ENCODE measurements at places on chromosomes 6 and 20. TPM values are rescaled to one million over a fixed set of nuclear protein-coding genes. Genes with fewer than 3 reads are reported as not detected.

DNA sequence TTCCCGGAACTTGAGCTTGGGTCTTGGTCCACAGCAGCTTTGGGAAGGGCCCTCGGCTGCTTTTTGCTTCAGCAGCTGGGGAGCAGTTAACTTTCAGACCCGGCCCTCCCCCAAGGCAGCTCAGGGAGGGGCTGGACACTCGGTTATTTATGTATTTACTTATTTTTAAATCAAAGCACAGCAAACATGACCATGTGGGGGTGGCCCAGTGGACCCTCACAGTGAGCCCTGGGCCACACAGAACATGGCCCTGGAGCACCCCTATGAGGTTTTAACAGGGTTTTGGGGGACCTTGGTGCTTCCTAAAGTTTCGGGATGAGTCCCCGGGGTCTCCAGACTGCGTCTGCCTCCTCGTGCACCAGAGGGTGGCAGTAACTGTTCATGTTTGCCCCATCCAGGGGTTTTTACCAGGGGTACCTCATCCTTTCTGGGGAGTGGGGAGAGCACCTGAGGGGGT lies 26.6 kb upstream of the NPBWR2 start:
- peaks cover 9% of the 10 kb centered on the region for H3K4me1 ChIP-seq
- no peak overlapping the region for H3K27ac ChIP-seq
- no peak for DNase-seq
- peaks cover 54% of the 10 kb centered on the region for H3K27me3 ChIP-seq
- no peak overlapping the region for H3K4me3 ChIP-seq

GRCh38 chr6:20918868-20919267 lies 384.6 kb downstream of the CDKAL1 start:
- no peaks in the 10 kb centered on the region for H3K27me3 ChIP-seq
- no peaks in the 10 kb centered on the region for H3K36me3 ChIP-seq
- no peak overlapping the region for H3K27ac ChIP-seq
- DNase-seq, result no peak
- peaks cover 21% of the 10 kb centered on the region for H3K4me1 ChIP-seq

DNA sequence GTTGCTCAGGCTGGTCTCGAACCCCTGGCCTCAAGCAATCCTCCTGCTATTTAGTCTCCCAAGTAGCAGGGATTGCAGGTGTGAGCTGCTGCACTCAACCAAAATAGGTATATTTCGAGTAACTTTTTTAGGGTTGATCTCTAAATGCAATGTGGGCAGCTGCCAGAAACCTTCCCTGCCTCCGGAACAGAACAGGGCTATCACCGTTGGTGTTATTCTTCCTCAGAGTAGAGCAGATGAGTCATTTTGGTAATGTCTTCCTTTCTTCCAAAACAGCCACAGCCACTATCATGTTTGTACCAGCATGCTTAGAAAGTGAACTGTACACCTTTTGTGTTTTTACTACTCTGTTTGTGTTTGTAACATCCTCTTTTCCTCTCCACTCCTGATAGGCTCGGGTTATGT lies 44.1 kb downstream of the SNX9 start:
- H3K27ac ChIP-seq, result no peak overlapping the region
- DNase-seq, result no peak
- no peaks in the 10 kb centered on the region for H3K36me3 ChIP-seq
- no peaks in the 10 kb centered on the region for H3K27me3 ChIP-seq
- no peak overlapping the region for H3K4me3 ChIP-seq

EYA4 gene
- total RNA-seq, result 38.8 TPM

GRCh38 chr6:5905431-5906339 lies 101.0 kb downstream of the NRN1 start:
- DNase-seq, result no peak
- no peaks in the 10 kb centered on the region for H3K27me3 ChIP-seq
- H3K4me3 ChIP-seq, result no peak overlapping the region
- H3K36me3 ChIP-seq, result no peaks in the 10 kb centered on the region
- no peaks in the 10 kb centered on the region for H3K4me1 ChIP-seq

DNA sequence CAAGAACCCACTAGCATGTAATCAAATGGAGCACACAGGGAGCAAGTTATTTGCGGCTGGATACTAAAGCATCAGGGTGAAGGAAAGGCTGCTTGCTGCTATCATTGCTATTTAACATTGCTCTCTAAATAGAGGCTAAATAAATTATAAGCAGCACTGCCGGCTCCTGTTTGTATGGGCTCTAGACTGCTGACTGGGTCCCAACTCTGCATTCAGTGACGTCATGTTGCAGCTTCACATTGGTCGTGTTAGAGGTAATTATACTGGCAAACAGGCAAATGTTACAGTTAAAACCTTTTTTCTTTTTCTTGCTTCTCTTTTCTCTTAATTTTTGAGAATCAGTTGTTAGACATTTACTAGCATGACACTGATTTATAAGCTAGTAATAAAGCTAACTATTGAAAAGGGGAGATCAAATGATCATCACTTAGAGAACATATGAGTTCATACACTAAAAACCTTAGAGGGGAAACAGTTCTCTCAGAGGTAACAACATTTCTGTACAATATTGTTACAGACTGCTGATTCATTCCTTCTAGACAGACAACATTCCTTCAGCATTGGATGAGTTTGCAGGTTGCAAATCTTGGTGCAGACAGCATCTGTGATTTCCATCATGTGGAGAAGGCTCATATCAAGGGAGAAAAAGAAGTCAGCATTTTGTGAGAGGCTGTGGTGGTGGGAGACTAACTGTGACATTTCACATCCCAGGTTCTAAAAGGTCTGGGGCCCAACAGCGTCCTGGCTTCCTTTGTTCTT lies 15.9 kb downstream of the RFPL4B start:
- no peaks in the 10 kb centered on the region for H3K4me1 ChIP-seq
- H3K36me3 ChIP-seq, result no peaks in the 10 kb centered on the region
- no peak overlapping the region for H3K4me3 ChIP-seq
- H3K27me3 ChIP-seq, result no peaks in the 10 kb centered on the region
- H3K27ac ChIP-seq, result no peak overlapping the region

DNA sequence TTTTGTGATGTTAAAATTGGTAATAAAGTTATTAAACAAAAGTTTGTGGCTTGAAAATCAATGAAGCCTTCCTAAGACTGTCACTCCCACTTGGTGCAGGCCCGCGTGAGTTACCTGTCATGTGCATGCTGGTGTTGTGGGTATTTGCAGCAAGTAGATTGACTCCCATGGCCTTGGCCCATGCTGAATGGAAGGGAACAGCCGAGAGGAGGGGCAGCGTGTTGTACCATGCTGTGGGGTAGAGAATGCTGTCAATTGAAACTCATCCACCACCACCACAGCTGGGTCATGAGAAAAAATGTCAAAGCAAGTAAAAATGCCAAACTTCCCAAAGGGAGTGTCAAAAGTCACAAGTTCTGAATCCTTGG lies 12.7 kb upstream of the VNN1 start:
- H3K36me3 ChIP-seq, result peaks cover 6% of the 10 kb centered on the region
- peaks cover 27% of the 10 kb centered on the region for H3K4me1 ChIP-seq
- no peak for DNase-seq
- H3K4me3 ChIP-seq, result no peak overlapping the region
- no peaks in the 10 kb centered on the region for H3K27me3 ChIP-seq

DNA sequence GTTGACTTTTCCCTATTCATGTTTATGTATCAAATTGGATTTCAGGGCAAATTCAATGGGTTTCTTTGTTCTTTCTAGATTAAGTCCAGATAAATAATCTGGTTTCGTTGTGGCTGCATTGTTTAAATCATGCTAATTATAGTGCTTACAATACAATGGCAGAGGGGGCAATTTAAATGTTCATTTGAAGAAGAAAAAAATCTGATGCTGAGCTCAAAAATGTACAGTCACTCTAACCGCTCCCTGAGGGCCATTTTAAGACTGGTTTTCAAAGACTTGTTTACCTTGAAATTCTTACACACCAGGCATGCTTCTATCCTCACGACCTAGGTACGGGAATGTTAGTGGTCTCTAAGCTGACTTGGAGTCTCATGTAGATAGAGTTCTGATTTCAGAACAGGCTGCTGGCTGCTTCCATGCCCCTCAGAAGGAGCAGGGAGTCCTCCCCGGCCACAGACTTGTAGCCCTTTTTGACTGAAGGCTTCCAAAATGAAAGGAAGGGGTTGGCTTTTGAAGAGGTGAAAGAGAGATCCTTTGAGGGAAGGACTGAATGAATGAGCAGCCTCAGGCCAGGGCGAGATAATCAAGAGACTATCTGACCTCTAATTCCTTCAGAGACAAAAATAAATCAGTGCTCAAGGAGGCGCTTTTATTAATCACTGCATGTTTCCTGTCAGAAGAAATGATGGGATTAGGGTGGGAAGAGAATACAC lies 86.1 kb upstream of the ZNF217 start:
- DNase-seq, result no peak
- peak overlapping the region; percentile 70 for H3K27ac ChIP-seq
- no peaks in the 10 kb centered on the region for H3K27me3 ChIP-seq
- no peak overlapping the region for H3K4me3 ChIP-seq
- H3K36me3 ChIP-seq, result peaks cover 4% of the 10 kb centered on the region
- peaks cover 41% of the 10 kb centered on the region for H3K4me1 ChIP-seq

SCUBE3 gene
- total RNA-seq, result 0.47 TPM

GRCh38 chr6:134373993-134374392 lies 56.1 kb upstream of the SGK1 start:
- no peak overlapping the region for H3K4me3 ChIP-seq
- DNase-seq, result no peak
- no peaks in the 10 kb centered on the region for H3K27me3 ChIP-seq

GRCh38 chr6:157513004-157513603 lies 132.1 kb downstream of the ZDHHC14 start:
- no peaks in the 10 kb centered on the region for H3K27me3 ChIP-seq
- peaks cover 4% of the 10 kb centered on the region for H3K36me3 ChIP-seq
- H3K27ac ChIP-seq, result no peak overlapping the region
- no peak for DNase-seq

CST7 gene
- not detected for total RNA-seq

DNA sequence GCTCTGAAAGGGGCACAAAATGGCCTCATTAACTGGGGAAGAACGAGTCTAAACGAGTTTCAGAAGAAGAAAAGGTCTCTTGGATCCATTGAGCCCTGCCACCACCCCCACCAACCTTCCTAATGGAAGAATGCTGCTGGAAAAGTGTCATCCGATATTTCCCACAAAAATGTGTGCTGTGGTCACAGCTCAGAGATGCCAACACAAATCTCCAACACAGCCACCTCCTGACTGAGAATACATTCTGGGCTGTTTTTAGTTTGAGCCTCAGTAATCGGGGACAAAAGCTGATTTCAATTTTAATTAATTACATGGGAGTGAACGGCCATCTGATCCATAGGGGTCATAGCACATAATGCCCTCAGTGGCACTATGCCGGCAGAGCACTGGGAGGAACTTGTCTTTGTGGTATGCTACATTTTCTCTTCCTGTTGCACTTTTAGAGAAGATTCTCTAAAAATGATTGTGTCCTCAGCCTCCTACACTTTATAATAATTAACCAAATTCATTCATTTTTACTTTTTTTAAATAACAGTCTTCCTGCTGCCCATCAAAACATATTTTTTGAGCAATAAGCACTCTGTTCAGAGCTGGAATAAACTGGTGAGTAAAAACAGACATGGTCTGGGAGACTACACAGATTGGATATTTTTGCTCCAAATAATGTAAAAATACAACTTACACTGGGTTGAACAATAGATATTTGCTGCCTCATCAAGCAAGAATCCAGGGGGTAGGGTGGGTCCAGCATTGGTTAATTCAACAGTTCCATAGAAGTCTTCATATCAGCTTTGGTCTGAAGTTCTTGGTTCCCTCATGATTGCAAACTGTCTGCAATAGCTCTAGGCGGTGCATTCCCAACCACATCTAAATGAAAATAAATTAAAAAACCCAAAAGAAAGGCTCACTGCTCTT lies 143.6 kb upstream of the TMEM170B start:
- H3K36me3 ChIP-seq, result no peaks in the 10 kb centered on the region
- DNase-seq, result no peak
- no peak overlapping the region for H3K4me3 ChIP-seq
- peaks cover 8% of the 10 kb centered on the region for H3K4me1 ChIP-seq
- H3K27me3 ChIP-seq, result no peaks in the 10 kb centered on the region

PAX1 gene
- total RNA-seq, result not detected

GRCh38 chr6:125173341-125174095 lies 19.9 kb downstream of the TPD52L1 start:
- peaks cover 6% of the 10 kb centered on the region for H3K36me3 ChIP-seq
- no peak for DNase-seq
- no peak overlapping the region for H3K27ac ChIP-seq

DNA sequence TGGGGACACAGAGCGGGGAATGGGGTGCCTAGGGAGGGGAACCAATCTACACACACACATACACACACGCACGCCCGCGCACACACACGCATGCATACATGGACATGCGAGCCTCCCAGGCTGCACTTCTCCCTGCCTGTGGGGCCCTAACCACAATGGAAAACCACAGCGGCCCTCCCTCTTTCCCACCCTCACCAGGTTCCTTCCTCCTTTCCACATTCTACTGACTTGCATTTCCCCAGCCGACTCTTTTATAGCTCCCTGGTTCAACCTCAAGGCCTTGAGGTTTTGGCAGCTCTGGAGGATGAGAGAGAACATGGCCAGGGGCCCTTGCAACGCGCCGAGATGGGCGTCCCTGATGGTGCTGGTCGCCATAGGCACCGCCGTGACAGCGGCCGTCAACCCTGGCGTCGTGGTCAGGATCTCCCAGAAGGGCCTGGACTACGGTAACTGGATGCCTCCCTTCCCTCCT lies at the start of gene BPI:
BPI (plus strand) TSS at position 249 of the 472 bp plus-strand sequence; CDS start at position 317, 68 bp downstream.
- H3K4me3 ChIP-seq, result no peak within 1 kb of the TSS
- peaks cover 6% of the 10 kb centered on the region for H3K36me3 ChIP-seq
- peaks cover 13% of the 10 kb centered on the region for H3K4me1 ChIP-seq
- H3K27ac ChIP-seq, result no peak within 1 kb of the TSS
- no peak for DNase-seq

DNA sequence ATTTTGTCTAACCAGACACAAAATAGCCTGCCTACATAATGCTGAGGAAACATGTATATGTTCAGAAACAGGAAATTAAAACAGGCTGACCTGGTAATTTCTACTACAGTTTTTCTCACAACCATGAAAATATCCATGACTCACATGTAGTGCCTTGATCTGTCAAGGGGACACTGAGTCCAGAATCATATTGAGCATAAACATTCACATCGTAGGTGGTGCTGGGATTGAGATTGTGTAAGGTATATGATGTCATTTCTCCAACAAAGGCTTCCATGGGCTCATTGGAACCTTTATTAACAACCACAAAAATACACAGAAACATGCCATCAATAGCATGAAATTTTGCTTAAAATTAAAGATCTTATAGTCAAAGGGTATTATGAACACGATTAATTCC lies 80.9 kb downstream of the COL12A1 start:
- H3K36me3 ChIP-seq, result no peaks in the 10 kb centered on the region
- DNase-seq, result no peak
- H3K27ac ChIP-seq, result no peak overlapping the region
- no peaks in the 10 kb centered on the region for H3K4me1 ChIP-seq
- no peaks in the 10 kb centered on the region for H3K27me3 ChIP-seq

GRCh38 chr20:32481311-32482142 lies 103.6 kb downstream of the NOL4L start:
- H3K36me3 ChIP-seq, result peaks cover 47% of the 10 kb centered on the region
- H3K4me3 ChIP-seq, result peak overlapping the region; percentile 89
- H3K4me1 ChIP-seq, result peaks cover 61% of the 10 kb centered on the region

DNA sequence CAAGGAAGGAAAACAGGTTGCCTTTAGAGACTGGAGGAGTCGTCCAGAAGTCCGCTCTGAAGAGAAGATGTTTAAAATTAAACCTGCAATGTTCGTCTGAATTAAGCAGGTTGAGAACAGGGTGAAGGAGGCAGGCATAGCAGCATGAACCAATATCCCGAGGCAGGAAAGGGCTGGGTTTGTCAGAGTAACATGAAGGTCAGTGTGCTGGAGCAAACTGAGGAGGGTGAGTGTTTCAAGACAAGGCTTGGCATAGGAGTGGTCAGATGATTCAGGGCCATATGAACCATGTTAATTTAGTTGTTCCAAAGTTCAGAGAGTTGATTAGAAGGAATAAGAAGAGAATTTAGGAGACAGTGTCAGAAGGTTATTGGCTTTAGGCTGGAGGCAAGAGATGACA lies 93.3 kb downstream of the UTRN start:
- peak overlapping the region; percentile 55 for H3K27ac ChIP-seq
- H3K4me1 ChIP-seq, result peaks cover 12% of the 10 kb centered on the region
- peaks cover 5% of the 10 kb centered on the region for H3K36me3 ChIP-seq
- H3K4me3 ChIP-seq, result no peak overlapping the region
- H3K27me3 ChIP-seq, result no peaks in the 10 kb centered on the region
